PC-3 (cell line): ENCODE measurements at places on chromosomes 7 and 10. TPM values are rescaled to one million over a fixed set of nuclear protein-coding genes. Genes with fewer than 3 reads are reported as not detected.
A peak's percentile ranks its signal among the peaks of the same experiment; 100 is the strongest.

GRCh38 chr7:42832667-42833066 lies 79.2 kb downstream of the C7orf25 start:
- H3K36me3 ChIP-seq = no peaks in the 10 kb centered on the region
- no peaks in the 10 kb centered on the region; the same call in 1 of the 2 replicates for H3K27me3 ChIP-seq
- DNase-seq = peak; percentile 60

The PARD3 gene
- total RNA-seq = 149 and 154 TPM in 2 replicates

The ETV1 gene
- total RNA-seq = 10.4 and 20.6 TPM in 2 replicates

DNA sequence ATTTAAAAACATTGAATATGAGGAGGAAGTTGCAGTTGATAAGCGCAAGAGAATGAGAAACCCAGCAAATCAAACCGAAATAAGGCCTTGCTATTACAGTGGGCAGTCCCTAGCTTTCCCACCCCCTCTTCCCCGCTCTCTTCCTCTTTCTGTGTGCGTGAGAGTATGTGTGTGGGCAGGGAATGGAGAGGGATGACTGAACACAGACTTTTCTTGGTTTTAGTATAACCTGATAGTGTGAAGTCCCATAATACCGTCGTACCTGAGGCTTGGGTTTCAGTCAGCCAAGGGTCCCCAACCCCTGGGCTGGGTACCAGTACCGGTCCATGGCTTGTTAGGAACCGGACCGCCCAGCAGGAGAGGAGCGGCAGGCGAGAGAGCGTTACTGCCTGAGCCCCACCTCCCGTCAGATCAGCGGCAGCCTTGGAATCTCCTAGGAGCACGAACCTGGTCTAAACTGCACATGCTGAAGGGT lies 255.3 kb downstream of the CELF2 start:
- DNase-seq = no peak
- H3K4me3 ChIP-seq = no peak overlapping the region
- H3K4me1 ChIP-seq = no peaks in the 10 kb centered on the region
- no peaks in the 10 kb centered on the region; the same call in 1 of the 2 replicates for H3K36me3 ChIP-seq
- H3K27me3 ChIP-seq = peaks cover 75% of the 10 kb centered on the region
